ENCODE measurements at places on chromosomes 6 and 20.
A peak's percentile ranks its signal among the peaks of the same experiment; 100 is the strongest.

GRCh38 chr6:131048933-131049515 is 14.0 kb downstream of the EPB41L2 start:
- DNase-seq = no peak

GRCh38 chr20:58012731-58013510 is 215.5 kb downstream of the ANKRD60 start:
- no peak for DNase-seq

- no peak for DNase-seq
Measured at GRCh38 chr6:116406678-116407345, 36.1 kb downstream of the DSE start.

DNA sequence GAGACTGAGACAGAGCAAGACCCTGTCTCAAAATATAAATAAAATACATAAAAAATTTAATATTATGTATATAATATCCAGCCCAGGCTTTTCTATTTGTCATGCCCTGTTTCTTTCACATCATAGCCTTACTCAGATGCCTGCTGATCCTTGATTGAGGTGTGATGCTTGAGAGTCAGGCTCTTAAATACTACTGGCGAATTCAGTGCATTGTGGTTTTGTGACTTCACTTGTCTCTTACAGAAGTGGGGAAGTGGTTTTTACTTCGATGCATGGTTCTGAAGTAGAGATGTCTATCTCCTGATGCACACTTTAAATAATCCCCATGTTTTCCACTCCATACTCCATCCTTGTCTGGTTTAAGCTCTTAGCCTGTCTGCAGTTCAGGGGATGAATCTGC is 29.1 kb downstream of the ASXL1 start:
- no peak for DNase-seq

GRCh38 chr20:49993301-49993751 is 10.5 kb downstream of the SNAI1 start:
- DNase-seq = no peak

DNA sequence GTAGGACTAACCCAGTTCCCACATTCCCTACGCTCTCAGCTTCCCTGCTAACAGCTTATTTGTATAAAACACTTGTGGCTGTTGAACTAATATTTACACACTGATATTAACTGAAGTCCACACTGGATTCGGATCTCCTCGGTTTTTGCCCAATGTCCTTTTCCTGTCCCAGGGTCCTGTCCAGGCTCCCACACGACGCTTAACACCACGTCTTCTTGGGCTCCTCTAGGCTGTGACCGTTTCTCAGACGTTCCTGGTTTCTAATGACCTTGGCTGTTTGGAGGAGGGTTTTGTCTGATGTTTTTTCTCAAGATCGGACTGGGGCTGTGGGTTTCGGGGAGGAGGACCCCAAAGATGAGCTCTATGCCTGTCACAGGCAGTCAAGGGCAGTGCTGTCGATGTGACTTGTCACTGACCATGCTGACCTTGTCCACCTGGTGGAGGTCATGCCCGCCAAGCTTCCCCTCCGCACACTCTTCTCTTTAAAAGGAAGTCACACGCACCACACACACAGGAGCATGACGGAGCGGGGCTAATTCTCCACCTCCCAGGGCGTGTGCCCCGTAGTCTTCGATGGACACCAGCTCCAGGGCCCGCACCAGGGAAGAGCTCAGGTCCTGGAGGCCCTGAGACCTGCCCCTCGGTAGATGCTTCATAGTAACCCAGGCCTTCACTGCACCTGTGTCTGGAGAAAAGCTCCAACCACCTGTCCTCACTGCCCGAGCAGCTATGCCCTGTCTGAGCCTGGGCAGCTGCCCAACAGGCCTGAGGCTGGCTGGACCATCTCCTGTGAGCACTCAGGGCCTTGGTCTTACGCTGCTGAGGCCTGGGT is 72.0 kb downstream of the TTLL2 start:
- no peak for DNase-seq

DNA sequence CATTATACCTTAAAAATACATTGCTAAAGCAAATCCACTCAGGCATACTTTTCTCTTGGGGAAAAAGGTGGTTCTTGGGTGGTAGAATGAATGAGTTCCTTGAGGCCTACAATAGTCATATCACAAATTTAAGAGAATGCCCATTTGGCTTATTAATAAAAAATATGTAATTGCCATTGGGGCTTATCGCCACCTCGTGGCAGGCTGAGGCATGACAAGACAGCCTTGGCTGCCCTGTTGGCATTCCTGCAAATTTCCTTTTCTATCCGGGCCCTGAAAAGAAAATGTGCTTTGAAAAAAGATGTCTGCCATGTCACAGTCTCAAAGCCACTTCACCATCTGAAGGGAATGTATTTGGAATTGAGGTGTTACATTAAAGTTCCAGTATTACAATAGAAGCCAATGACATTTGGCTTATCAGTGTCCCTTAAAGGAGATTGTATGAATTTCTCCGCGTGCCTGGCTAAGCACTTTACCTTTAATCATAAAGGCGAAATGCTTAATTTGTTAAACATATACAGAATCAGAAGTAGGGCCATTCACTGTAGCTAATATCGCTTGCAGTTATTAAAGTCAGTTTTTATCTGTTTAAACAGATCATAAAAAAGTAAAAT is 188.3 kb upstream of the ZFP64 start:
- peak; percentile 3 for DNase-seq

GRCh38 chr20:33490934-33491656 is 1.2 kb downstream of the CBFA2T2 start:
- DNase-seq = no peak

DNA sequence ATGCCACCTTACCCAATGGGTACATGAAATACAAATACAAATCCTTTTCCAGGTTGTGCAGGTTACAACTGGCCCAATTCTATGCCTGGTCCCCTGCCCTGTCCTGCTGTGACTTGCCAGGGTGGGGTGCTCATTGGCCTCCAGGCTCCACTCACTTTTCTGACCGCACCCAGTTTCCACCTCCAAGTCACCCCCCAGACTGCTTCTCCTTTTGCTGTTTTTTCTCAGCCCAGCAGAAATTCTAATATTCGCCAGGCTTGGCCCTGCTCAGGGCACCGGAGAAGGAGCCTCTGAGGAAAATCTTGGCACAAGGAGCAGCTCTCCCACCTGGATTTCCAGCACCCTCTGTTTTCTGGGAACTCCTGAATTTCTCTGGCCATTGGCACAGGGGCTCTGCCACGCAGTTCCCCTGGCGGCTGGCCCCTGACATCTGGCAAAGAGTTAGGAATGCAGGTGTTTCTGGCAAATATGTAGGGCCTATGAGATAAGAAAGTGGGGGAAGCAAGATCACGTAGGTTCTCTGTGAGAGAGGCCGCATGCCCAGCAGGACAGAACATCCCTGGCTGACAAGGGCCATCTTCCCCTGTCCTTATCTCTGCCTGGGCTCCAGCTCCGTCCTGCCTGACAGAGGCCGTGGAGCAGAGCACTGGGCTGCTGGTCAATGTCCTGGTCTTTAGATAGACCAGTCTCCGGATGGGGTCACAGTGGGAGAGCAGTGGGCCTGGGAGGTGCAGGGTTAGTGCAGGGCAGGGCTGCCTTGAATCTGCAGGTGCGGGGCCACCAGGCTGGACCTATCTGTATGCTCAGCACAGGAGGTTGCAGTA is 2.9 kb upstream of the RAET1E start:
- DNase-seq = no peak

DNA sequence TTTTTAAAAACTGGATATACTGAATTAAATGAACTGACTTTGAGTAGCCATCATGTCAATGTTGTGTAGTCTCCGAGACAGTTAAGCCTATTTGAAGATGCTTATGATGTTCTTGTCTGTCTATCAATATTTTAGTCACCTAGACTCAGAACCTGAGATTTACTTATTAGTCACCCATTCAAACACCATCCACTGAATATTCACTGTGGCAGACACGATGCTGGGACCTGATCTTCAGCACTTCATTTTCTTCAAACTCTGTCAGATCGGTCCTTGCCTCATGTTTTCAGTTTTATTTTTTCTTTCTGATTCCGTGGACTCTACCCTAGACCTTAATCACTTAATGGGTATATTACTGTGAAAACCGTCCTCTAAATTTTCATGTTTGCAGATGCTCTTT is 123.7 kb upstream of the MCHR2 start:
- no peak for DNase-seq

GRCh38 chr6:144804246-144804790 is 519.2 kb downstream of the UTRN start:
- no peak for DNase-seq

- no peak for DNase-seq
Measured at GRCh38 chr20:38059832-38060231, 26.3 kb downstream of the RPRD1B start.

DNA sequence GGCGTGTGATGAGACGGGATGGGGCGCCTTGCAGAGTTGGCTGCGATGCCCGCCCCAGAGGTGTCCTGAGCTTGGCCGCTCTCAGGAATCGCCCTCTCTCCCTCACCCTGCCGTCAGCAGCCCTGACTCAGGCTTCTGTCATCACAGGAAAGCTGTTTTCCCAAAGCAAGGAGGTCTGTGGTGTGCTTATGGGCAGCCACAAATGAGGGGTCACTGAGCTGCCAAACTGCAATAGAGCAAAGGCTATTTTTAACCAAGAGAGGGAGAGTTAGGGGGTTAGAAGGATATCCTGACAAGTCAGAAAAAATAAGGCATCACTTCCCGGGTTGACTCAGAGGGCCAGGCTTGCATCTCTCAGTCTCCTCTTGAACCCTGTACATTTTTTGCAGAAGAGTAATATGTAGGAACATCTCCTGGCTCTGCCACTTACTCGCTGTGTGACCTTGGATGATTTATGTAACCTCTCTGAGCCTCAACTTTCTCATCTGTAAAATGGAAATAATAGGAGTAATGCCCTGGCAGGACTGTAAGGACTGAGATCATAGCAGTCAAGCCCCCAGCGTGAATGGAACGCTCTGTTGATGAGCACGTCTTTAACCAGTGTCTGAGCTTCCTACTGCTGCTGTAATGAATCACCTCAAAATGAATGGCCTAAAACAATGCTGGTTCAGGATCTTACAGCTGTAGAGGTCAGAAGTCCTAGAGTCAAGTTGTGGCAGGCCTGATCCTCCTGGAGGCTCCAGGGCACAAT is 181.9 kb downstream of the NFATC2 start:
- no peak for DNase-seq

GRCh38 chr20:50992336-50992732 is 30.6 kb downstream of the KCNG1 start:
- no peak for DNase-seq

DNA sequence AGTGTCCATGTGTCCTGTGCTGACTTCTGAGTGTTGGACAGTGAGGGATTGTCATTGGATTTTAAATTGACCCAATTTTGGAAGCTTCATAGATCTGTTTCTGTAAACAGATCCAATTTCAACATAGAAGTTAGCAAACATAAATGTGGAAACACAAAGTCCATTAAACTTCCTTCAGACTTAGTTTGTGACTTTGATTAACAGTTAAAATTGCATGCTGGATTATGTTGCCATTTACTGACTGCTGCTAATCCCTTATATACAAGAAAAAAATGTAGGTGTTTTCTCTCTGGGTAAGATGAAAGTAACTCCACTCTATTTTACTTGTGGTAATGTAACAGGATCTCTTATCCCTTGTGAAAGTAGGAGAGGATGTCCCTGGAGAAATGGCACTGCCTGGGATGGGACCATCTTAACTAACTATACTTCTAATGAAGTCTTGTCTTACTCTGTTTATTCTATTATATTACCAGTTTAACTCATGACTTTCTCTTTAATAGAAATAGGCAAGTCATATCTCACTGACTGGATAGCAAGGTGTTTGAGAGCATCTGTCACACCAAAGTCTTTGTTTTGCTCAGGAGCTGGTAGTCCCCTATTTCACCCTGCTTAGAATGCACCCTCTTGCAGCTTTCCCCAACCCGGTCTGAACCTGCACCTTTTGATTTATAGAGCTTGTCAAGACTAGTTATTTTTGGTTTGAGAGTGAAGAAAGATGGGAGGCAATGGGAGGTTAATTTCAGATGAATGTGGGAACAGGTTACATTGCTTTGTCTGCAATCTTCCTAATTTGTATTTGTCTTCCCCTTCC is 7.2 kb downstream of the TPX2 start:
- no peak for DNase-seq

DNA sequence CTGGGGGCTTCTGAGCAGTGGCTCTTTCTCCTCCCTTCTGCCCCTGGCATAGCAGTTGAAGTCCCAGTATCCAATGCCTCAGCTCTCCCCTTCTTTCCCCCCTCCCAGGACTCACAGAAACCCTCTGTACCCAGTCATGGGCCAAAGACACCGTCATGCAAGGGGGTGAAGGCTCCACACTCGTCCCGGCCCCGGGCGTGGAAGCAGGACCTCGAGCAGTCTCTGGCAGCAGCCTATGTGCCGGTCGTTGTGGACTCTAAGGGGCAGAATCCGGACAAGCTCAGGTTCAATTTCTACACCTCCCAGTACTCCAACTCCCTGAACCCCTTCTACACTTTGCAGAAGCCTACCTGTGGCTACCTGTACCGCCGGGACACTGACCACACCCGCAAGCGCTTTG is 10.4 kb upstream of the GUCA1A start:
- DNase-seq = no peak
